ENCODE measurements at places on chromosomes 1 and 21.
A peak's percentile ranks its signal among the peaks of the same experiment; 100 is the strongest.

DNA sequence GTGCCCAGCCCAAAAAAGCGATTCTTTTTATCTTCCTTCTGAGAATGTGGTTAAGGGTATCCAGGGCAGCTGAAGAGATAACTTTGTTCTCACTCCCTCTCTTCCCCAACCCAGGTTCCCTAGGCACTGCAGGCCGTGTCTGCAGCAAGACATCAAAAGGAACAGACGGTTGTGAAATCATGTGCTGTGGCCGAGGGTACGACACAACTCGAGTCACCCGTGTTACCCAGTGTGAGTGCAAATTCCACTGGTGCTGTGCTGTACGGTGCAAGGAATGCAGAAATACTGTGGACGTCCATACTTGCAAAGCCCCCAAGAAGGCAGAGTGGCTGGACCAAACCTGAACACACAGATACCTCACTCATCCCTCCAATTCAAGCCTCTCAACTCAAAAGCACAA is 11.4 kb downstream of the WNT2B start:
- DNase-seq: no peak

GRCh38 chr21:42607525-42608102 is 45.8 kb upstream of the PDE9A start:
- no peak for DNase-seq

GRCh38 chr1:109621379-109622136 is 1.9 kb downstream of the AMPD2 start:
- no peak for DNase-seq

DNA sequence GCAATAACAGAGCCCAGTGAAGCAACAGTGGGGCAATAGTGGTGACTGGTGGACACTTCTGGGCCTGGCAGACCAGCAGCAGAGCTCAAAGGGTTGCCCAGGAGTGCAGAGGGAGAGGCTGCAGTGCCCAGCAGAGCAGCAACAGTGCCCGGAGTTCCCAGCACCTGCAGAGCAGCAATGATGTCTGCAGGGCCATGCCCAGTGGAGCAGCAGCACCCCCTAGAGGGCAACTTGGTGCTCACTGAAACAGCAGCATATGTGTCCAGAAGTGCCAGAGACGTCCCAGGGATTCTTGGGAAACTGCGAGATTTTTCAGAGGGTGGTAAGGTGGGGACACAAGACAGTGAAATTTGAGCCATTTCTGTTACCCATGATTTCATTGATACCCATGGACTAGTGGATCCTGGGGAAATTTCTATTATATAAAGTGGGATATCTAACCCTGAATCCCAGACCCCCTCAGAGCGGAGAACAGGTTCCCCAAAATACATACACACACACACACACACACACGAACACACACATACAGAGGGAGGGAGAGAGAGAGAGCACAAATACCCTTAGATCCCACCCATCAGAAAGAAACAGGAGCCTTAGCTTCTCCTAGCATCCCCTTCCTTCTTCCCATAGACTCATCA is 156.9 kb upstream of the GJB5 start:
- peak; percentile 70 for DNase-seq

GRCh38 chr1:61083807-61084440 is 1.6 kb downstream of the NFIA start:
- DNase-seq: no peak
